ENCODE measurements at places on chromosomes 12 and 14. TPM values are rescaled to one million over a fixed set of nuclear protein-coding genes. Genes with fewer than 3 reads are reported as not detected.

- no peaks in the 10 kb centered on the region for H3K27me3 ChIP-seq
- DNase-seq, result no peak
- H3K4me3 ChIP-seq, result no peak overlapping the region
These were observed 66.5 kb downstream of the AVPR1A start for GRCh38 chr12:63084501-63084900.

GRCh38 chr14:81385886-81386285 is 14.2 kb downstream of the STON2 start:
- peaks cover 8% of the 10 kb centered on the region for H3K27me3 ChIP-seq
- no peak for DNase-seq
- H3K4me1 ChIP-seq, result no peaks in the 10 kb centered on the region
- H3K36me3 ChIP-seq, result no peaks in the 10 kb centered on the region

DNA sequence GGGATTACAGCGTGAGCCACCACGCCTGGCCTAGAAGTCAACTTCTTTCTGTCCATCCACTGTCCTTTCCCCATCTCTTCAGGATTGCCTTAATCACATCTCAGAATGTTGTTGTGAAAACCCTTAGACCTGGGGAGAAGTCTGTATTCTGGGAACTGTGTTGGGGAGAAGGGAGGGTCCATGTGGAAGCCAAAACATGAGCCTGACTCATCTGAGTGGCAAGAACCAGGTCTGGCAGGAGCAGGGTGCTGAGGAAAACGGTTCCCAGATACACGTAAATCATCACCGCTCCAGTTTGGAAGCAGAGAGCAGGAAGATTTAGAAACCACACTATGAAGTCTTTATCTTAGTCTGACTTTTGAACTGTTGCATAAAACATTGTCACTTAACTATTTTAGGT is 245.6 kb upstream of the RGS6 start:
- H3K27me3 ChIP-seq, result no peaks in the 10 kb centered on the region
- peaks cover 8% of the 10 kb centered on the region for H3K4me1 ChIP-seq
- H3K36me3 ChIP-seq, result peaks cover 40% of the 10 kb centered on the region
- no peak overlapping the region for H3K4me3 ChIP-seq
- DNase-seq, result no peak

- H3K27me3 ChIP-seq, result no peaks in the 10 kb centered on the region
- no peaks in the 10 kb centered on the region for H3K36me3 ChIP-seq
- H3K27ac ChIP-seq, result no peak overlapping the region
- no peak overlapping the region for H3K4me3 ChIP-seq
These were observed 13.4 kb upstream of the DRAM1 start for GRCh38 chr12:101863981-101864380.

DNA sequence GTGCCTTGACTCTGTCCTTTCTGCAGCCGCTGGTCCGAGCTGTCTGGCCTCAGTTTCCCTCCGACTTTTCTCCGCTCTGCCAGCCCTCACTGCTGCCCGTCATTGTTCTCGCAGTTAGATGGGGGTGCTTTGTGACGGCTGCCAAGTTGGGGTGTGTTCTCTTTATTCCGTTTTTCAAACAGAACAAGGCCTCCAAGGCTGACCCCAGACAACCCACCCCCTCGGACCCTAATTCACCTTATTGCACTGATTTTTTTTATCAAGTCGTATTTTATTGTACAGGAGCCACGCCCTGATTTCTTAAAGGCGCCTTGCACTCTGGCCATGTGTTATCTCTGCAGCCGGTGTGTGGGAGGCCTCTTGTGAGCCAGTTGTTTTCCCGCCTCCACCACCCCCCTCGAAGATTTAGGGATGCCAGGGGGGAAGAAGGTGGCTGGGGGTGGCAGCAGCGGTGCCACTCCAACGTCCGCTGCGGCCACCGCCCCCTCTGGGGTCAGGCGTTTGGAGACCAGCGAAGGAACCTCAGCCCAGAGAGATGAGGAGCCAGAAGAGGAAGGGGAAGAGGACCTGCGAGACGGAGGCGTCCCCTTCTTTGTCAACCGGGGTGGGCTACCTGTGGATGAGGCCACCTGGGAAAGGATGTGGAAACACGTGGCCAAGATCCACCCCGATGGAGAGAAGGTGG is 1.3 kb downstream of the VASH1 start:
- H3K4me1 ChIP-seq, result peaks cover 19% of the 10 kb centered on the region
- H3K27ac ChIP-seq, result peak overlapping the region; percentile 50
- H3K36me3 ChIP-seq, result no peaks in the 10 kb centered on the region

- H3K4me1 ChIP-seq, result no peaks in the 10 kb centered on the region
- H3K36me3 ChIP-seq, result no peaks in the 10 kb centered on the region
- no peak overlapping the region for H3K4me3 ChIP-seq
These were observed 15.3 kb downstream of the TNFAIP2 start for GRCh38 chr14:103138301-103139131.

- no peak overlapping the region for H3K4me3 ChIP-seq
- H3K27me3 ChIP-seq, result peaks cover 16% of the 10 kb centered on the region
- H3K27ac ChIP-seq, result no peak overlapping the region
- DNase-seq, result peak; percentile 10
These were observed 105.1 kb upstream of the TMEM260 start for GRCh38 chr14:56474419-56475022.

GRCh38 chr12:108152170-108152538 is 23.1 kb downstream of the WSCD2 start:
- peaks cover 6% of the 10 kb centered on the region for H3K27me3 ChIP-seq
- H3K27ac ChIP-seq, result no peak overlapping the region
- H3K4me1 ChIP-seq, result no peaks in the 10 kb centered on the region
- no peaks in the 10 kb centered on the region for H3K36me3 ChIP-seq
- DNase-seq, result no peak
- no peak overlapping the region for H3K4me3 ChIP-seq

GRCh38 chr12:795305-795704 is 42.9 kb downstream of the WNK1 start:
- H3K27me3 ChIP-seq, result no peaks in the 10 kb centered on the region
- H3K27ac ChIP-seq, result peak overlapping the region; percentile 75
- DNase-seq, result peak; percentile 29
- H3K4me3 ChIP-seq, result no peak overlapping the region
- peaks cover 61% of the 10 kb centered on the region for H3K4me1 ChIP-seq

DNA sequence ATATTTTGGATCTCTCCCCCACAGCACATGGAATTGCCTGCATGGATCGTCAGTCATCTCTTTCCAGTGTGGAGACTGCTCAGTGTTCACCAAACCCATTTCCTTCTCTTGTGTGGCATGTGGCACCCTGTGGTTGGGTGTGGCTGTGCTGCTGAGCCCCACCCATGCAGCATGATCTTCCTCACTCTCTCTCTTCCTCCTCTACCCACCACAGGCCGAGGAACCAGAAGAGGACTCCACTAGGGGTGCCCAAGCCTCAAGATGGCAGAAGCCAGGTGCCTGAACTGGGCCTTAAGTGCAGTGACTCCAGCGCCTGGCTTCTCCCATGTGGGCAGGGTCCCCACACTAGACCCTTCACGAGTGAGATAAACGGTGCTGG is 66.8 kb upstream of the GPR68 start:
- peak; percentile 80 for DNase-seq
- peak overlapping the region; percentile 52 for H3K4me3 ChIP-seq
- H3K4me1 ChIP-seq, result peaks cover 77% of the 10 kb centered on the region
- peak overlapping the region; percentile 90 for H3K27ac ChIP-seq
- H3K36me3 ChIP-seq, result peaks cover 91% of the 10 kb centered on the region

DNA sequence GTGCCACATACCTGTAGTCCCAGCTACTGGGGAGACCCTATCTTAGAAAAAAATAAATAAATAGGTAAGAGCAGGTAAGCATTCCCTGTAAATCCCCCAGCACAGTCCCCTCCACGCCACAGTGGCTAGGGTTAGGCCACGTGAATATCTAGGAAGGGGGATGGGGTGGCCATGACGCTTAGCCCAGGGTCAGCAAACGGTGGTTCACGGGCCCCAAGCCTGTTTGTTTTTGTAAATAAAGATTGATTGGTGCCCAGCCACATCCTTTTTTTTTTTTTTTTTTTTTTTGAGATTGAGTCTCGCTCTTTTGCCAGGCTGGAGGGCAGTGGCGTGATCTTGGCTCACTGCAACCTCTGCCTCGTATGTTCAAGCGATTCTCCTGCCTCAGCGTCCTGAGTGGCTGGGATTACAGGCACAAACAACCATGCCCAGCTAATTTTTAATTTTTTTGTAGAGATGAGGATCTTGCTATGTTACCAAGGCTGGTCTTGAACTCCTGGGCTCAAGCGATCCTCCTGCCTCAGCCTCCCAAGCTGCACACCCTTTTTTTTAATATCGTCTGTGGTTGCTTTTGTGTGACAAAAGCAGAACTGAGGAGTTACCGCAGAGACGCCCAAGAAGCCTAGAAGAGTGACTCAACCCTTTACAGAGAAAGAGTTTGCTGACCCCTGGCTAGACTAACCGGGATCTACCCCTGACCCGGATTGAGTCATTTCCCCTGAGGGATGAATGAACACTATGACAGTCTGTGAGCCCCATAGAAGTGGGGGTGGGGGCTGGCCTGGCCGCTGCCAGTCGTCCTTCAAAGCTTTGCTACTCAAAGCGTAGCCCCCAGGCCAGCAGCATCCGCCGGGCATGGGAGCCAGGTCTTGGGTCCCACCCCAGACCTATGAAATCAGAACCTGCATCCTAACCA is 113.7 kb upstream of the NCOR2 start:
- H3K27me3 ChIP-seq, result no peaks in the 10 kb centered on the region
- no peaks in the 10 kb centered on the region for H3K36me3 ChIP-seq
- no peak overlapping the region for H3K27ac ChIP-seq
- no peak for DNase-seq

Gene C12orf54
- total RNA-seq, result not detected

- peaks cover 5% of the 10 kb centered on the region for H3K4me1 ChIP-seq
- H3K4me3 ChIP-seq, result no peak overlapping the region
- DNase-seq, result no peak
- H3K36me3 ChIP-seq, result no peaks in the 10 kb centered on the region
These were observed 620 bp downstream of the TMTC1 start for GRCh38 chr12:29782871-29783772.

DNA sequence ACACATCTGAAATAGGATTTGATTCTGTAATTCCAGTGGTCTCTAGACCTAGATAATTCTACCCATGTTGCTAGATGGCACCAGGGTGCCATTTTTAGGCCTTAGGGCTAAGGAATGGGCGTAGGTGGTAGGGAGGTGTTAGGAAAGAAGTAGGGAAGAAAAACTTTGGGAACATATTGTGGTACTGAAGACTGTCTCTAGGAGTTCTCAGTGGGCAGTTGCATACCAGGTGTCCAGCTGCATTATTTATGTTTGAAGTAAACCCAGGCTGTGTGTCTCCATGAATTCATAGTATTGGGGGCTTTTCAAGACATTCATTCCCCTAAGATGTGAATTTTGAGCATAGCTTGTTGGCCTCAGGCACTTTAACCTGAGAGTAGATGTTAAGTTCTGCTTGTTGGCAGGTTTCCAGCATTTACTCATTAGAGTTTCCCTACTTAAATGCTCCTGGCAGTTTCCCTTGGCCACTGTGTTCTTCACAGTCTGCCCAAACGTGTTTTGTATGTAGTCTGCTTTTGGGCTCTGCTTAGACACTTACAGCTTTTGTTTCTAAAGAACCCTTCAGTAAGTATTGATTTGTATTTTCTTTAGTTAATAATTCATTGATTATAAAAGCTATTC is 31.5 kb upstream of the CCT2 start:
- no peak overlapping the region for H3K4me3 ChIP-seq
- peaks cover 3% of the 10 kb centered on the region for H3K36me3 ChIP-seq
- H3K27me3 ChIP-seq, result no peaks in the 10 kb centered on the region
- no peaks in the 10 kb centered on the region for H3K4me1 ChIP-seq
- DNase-seq, result no peak

Gene OGFOD2
- total RNA-seq, result 25.3 TPM

- H3K27ac ChIP-seq, result peak overlapping the region; percentile 83
- H3K4me1 ChIP-seq, result peaks cover 43% of the 10 kb centered on the region
- peaks cover 2% of the 10 kb centered on the region for H3K27me3 ChIP-seq
These were observed 119.9 kb upstream of the NCOR2 start for GRCh38 chr12:124687174-124687902.

DNA sequence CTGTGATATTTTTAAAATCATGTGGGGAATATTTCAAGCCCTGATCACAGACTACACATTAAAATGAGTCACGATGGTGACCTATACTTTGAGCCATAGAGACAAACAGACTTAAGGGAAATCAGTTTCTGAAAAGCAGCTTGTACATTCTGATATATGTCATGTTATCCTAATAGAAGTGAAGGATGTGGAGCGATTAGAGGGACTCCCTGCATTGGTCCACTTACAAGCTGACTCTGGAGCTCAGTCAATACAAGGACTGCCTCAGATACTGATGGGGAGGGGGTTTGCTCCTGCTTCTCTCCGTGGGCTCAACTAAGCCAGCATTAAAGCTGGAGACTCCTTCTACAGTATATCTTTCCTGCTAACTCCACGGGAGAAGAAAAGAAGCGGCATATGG is 173.5 kb downstream of the ALG10B start:
- no peak for DNase-seq
- H3K27ac ChIP-seq, result no peak overlapping the region
- no peaks in the 10 kb centered on the region for H3K27me3 ChIP-seq
- no peaks in the 10 kb centered on the region for H3K4me1 ChIP-seq
- H3K4me3 ChIP-seq, result no peak overlapping the region
- no peaks in the 10 kb centered on the region for H3K36me3 ChIP-seq

Gene GUCY2C
- not detected for total RNA-seq

- no peak overlapping the region for H3K4me3 ChIP-seq
- H3K36me3 ChIP-seq, result peaks cover 4% of the 10 kb centered on the region
- H3K27ac ChIP-seq, result no peak overlapping the region
- DNase-seq, result no peak
- no peaks in the 10 kb centered on the region for H3K27me3 ChIP-seq
These were observed 59.2 kb downstream of the SPPL3 start for GRCh38 chr12:120844768-120845449.

DNA sequence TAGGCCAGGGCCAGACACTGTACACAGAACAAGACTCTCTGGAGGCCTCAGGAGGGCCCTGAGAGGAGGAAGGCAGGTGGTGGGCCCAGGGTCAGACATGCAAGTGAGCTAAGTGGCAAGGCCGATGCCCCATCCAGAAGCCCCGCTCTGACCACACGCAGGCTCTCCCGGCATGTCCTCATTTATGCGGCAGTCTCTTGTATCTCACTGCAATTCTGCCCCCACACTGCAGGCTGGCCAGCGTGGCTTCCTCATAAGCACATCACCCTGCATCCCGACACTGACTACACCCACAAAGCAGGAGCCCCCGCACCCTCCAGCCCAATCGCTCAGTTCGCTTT is 17.5 kb downstream of the SSH1 start:
- no peaks in the 10 kb centered on the region for H3K27me3 ChIP-seq
- H3K4me1 ChIP-seq, result peaks cover 52% of the 10 kb centered on the region
- peaks cover 22% of the 10 kb centered on the region for H3K36me3 ChIP-seq
- no peak for DNase-seq
- H3K4me3 ChIP-seq, result no peak overlapping the region
- peak overlapping the region; percentile 93 for H3K27ac ChIP-seq

Gene LMO3
- total RNA-seq, result not detected

GRCh38 chr14:69916396-69916795 is 37.2 kb downstream of the SMOC1 start:
- no peak overlapping the region for H3K27ac ChIP-seq
- H3K4me1 ChIP-seq, result no peaks in the 10 kb centered on the region
- no peak overlapping the region for H3K4me3 ChIP-seq
- no peaks in the 10 kb centered on the region for H3K36me3 ChIP-seq

Measured in activated CD4-positive, alpha-beta T cell treated with anti-CD3 and anti-CD28 coated beads, Interleukin-2, amount 10 ng/mL, durations not matched to agents 7 days and 5 days (primary cell).